Endodermal cell (in vitro differentiated cells): ENCODE measurements at places on chromosomes 4 and X.

DNA sequence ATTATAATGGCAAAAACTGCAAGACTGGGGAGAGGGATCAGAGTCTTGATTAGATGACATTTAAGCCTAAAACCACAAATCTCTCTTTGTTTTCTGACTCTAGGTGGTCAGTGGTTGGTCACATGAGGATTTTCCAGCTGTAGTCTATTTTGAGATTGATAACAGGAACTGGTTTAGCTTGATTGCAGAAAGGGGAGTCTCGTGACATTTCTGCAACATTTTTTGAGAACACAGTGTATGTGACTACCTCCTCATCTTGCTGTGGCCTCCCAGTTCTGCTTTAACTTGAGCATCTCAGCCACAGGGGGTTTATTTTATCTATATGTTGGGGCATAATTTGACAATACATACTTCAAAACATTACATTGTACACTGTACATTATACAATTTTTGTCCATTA is 726.4 kb upstream of the MAGEB2 start:
- DNase-seq = no peak

DNA sequence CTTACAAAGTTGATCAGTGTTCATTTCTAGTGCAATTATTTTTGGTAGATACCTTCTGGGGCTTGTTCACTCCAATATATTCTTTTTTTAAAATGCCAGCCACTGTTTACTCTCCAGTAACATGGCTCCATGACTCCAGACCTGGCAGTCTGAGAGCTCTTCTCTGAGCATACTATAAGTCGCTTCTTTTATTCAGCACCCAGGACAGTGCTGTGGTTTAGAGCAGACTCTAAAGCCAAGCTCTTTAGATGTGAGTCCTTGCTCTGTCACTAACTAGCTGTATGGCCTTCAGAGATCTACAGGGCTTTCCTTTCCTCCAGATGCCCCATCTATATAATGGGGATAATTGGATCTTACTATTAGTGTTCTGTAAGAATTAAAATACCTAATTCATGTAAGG is 200.2 kb upstream of the FAM241A start:
- DNase-seq = no peak

DNA sequence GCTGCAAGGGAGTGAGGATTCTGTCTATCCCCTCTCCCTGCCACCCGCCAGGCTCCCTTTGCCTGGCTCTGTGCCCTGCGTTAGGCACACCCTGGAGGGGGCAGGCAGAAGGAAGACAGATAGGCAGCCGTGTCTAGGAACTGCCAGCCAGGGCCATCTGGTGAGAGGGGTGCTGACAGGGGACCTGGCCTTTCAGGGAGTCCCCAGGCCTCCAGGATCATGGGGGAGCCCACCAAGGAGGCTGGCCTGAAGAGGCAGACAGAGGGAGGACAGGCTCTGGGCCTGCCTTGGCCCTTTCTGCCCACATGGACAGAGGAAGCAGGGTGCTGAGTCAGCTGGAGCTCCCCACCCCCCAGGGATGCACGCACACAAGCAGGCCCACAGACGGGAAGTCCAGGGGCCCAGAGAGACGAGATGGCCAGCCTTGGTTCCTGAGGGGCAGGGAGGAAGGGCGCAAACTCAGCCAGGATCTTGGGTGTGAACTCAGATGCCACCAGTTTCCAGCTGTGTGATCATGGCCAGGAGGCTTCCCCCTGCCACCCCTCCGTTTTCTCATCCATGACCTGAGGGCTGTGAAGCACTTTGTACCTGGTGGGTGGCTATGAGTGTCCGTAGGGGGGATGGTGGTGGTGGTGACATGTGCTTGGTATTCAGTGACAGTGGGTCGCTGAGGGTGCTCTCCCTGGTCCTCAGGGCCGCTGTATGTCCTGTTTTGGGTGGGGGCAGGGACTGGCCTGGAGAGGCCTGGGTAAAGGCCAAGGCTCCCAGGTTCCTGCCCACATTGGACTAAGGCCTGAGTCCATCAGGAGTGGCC is 1.8 kb downstream of the SH3BP2 start:
- DNase-seq = peak; percentile 44

DNA sequence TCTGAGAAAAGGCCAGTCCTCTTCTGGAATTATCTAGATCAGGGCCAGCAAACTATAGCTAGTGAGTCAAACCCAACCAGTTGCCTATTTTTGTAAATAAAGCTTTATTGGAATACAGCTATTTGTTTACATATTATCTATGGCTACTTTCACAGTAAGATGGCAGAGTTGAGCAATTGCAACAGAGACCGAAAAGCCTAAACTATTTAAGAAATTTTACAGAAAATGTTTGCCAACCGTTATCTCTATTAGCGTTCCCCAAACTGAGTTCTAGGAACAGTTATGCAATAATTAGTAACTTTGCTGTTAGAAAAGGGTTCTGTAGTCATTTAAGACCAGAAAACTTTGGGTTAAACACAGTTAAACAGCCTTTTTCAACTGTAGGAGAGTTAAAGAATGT is 10.5 kb downstream of the TEX13B start:
- no peak for DNase-seq

DNA sequence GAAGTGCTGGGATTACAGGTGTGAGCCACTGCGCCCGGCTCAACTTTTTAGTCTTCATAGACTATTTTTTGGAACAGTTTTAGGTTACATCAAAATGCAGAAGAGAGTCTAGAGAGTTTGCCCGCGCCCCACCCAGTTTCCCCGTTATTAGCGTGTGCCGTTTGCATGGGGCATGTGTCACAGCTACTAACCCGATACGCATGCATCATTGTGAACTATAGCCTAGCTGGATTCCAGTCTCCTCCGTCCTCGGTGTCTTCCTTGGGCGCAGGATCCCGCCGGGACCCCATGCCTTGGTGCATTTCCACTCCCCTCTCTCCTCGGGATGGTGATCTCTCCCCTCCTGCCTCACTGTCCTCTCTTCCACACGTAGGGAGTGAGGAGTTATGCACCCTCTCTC is 85.5 kb upstream of the ADRA2C start:
- DNase-seq = peak; percentile 31

- DNase-seq = no peak
These were observed 240.8 kb downstream of the DKK2 start for GRCh38 chr4:106795326-106795725.

DNA sequence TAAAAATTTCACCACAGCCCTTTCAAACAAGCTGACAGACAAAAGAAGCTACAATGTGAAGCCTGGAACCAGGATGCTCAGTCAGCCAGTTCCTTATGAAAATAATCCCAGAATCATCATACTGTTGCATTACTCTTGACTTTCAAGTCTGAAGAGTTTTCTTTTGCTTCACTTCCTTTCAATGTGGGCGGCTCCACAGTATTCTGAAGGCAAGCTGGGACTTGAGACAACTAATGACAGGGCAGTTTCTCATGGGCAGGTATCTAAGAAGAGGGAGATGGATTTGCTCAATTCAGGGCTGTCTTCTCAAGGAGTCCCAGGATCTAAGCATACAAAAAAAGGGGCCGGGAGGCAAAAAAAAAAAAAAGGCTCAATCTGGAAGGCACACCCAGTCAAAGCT is 173.4 kb downstream of the PAPSS1 start:
- no peak for DNase-seq

DNA sequence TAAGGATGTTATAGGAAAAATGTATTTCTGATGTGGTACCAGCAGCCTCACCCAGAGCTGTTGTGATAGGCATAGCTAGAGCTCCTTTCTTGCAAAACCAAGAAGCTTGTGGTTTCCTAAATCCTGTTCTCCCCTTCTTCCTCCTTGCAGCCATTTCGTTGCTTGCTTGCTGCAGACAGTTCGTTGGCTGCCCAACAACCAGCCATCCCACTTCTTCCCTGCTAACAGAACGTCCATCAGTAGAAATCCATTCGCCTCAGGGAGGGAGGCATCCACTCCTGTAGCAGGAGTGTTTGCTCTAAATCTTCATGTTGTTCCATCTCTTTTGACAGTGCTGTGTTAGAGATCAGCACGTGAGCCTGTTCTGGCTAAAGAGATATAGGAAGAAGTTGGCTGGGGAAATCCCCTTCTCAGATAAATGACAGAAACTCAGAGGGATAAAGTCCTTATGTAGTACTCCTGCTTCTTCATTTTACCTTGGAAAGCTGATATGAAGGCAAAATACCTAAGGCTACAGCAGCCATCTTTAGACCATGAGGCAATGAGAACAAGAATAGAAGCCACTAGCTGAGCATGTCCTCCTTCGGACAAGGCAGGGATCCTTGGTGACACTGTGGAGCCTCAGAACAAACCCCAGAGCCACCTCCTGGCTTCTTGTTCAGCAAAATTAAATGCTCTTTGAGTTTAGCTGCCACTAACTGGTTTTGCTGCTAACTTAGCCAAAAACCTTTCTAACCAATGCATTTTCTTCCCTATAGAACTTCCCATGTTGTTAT is 68.4 kb upstream of the RELL1 start:
- no peak for DNase-seq

DNA sequence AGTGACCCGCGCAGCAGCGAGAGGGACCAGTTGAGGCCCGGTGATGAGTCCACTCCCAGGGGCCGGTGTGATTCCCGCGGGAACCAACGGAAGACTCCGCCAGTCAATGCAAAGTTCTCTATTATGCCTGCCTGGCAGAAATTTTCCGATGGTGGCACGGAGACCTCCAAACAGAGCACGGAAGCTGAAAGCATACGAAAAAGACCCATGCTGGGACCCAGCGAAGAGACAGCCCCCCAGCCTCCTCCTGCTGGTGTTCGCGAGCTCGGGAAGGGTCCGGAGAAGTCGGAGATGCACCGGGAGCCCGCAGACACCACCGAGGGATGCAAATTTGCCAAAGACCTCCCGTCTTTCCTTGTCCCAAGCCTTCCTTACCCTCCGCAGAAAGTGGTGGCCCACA is 71.7 kb downstream of the AASDH start:
- DNase-seq = no peak

GRCh38 chrX:26557691-26558321 is 341.8 kb downstream of the MAGEB5 start:
- DNase-seq = no peak

DNA sequence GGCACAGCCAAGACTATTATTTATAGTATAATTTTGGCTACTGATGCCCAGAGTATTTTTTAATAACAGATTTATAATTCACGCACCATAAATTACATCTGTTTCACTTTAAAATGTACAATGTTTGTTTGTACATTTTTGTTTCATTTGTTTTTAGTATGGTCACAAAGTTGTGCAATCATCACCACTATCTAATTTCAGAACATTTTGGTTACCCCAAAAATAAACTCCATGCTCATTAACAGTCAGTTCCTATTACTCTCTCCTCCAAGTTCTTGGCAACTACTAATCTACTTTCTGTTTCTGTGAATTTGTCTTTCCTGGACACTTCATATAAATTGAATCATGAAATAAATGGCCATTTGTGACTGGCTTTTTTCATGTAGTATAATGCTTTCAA is 176.7 kb downstream of the SH3BGRL start:
- no peak for DNase-seq

GRCh38 chr4:22072726-22073125 is 124.2 kb upstream of the KCNIP4 start:
- no peak for DNase-seq

DNA sequence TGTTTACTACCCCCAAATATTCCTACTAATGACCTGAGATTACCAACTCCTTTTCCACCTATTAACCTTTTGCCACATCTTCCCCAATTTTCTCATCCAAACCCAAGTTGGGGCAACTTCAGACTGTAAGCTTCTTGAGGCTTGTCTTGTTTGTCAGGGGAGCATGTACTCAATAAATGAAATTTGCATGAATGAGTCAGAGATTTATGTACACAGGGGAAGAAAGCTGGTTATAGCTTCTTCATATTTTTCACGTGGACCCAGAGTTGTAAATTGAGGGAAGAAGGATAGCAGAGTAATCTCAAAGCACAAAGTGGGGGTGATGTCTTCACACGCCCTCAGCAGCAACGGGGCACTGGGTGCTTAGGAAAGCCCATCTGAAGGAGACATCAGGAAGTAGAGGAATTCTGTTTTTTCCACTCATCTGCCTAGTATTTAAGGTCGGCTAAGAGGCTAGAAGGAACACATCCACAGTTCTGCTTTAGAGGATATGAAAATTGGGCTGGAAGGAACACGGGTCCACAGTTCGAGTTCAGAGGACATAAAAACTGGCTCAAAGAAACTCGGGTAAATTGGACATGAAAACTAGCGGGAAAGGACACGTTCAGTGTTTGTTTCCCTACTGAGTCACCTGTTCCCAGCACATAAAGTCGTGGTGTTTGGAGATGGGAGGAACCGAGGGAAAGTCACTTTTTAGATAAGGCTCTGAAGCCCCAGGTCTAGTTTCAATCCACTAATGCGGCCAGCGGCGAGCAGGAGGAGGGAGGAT is 696 bp upstream of the CA5B start:
- no peak for DNase-seq

GRCh38 chr4:83436680-83437079 is 18.9 kb downstream of the HELQ start:
- DNase-seq = peak; percentile 55

GRCh38 chrX:14412686-14413085 is 116.7 kb upstream of the GLRA2 start:
- no peak for DNase-seq

DNA sequence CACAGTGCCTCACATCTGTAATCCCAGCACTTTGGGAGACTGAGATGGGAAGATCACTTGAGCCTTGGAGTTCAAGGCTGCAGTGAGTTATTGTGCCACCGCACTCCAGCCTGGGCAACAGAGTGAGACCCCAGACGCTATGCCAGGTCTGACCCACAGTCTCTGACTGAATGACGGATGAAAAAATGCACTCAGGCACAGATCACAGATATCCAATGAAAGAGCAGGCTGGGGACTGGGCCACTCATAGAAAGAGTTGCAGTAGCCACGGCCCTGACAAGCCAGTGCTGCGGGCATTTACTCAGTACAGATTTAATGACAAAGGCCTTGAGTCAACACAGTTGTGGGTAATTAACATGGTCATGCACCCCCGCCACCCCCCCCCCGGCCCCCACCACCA is 22.7 kb downstream of the NUDT6 start:
- peak; percentile 61 for DNase-seq

GRCh38 chr4:138634915-138635314 is 380.7 kb upstream of the NOCT start:
- DNase-seq = no peak

DNA sequence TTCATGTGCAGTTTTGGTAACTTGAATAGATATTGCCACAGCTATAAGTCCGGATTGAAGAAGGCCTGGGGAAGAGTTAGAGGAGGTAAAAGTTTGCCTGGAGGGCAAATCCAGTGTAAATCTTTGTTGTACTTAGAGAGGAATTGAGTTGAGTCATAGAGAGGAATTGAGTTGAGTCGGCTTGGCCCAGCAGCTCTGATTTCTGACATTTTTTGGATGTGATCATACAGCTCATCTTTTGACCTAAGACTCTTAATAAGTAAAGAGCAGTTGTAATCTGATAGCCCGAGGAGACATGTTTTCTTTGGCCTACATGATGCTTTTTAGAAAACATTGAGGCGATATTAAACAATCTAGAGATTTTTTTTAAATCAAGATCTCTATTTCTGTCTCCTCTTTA is 3.9 kb downstream of the KIT start:
- no peak for DNase-seq

- peak; percentile 87 for DNase-seq
These were observed 70.5 kb downstream of the SEL1L3 start for GRCh38 chr4:25792200-25792791.

DNA sequence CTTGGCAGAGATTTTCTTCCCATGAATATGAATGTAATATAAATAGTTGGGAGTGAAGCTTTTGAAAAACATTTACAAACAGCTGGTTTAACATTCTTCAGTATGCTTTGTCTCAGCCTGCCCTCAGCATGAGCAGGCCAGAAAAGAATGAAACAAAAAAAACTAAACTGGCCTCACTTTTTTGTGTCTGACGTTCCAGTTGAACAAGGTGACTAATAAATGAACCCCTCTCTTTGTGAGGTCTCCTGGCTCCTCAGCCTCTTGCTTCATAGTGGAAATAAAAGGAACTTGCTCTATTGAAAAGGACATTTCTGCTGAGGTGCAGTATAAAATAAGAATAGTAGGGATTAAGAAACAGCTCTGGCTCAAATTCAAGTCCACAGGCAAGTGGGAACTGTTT is 9.4 kb downstream of the CHST7 start:
- no peak for DNase-seq
